Liver (tissue), 10 donors: ENCODE measurements at places on chromosomes 2 and 18. TPM values are rescaled to one million over a fixed set of nuclear protein-coding genes. Genes with fewer than 3 reads are reported as not detected.

LCT gene
- total RNA-seq: not detected

G6PC2 gene
- total RNA-seq: not detected

MAP3K19 gene
- not detected for total RNA-seq

CTLA4 gene
- 0.17 TPM for total RNA-seq

XDH gene
- 76.6 TPM for total RNA-seq

DNA sequence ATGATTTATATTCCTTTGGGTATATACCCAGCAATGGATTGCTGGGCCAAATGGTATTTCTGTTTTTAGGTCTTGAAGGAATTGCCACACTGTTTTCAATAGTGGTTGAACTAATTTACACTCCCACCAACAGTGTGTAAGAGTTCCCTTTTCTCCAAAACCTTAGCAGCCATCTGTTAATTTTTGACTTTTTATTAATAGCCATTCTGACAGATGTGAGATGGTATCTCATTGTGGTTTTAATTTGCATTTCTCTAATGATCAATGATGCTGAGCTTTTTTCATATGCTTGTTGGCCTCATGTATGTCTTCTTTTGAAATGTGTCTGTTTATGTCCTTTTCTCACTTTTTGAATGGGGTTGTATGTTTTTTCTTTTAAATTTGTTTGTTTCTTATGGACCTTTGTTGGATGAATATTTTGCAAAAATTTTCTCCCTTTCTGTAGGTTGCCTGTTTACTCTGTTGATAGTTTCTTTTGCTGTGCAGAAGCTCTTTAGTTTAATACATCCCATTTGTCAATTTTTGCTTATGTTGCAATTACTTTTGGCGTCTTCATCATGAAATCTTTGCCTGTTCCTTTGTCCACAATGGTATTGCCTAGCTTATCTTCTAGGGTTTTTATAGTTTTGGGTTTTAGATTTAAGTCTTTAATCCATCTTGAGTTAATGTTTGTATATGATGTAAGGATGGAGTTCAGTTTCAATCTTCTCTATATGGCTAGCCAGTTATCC, 119.7 kb upstream of the XIRP2 start:
- no peak overlapping the region for H3K27ac ChIP-seq
- H3K4me3 ChIP-seq: no peak overlapping the region
- no peaks in the 10 kb centered on the region for H3K27me3 ChIP-seq
- DNase-seq: no peak
- H3K4me1 ChIP-seq: no peaks in the 10 kb centered on the region

GRCh38 chr2:231483398-231484329, 19.4 kb upstream of the NCL start:
- H3K27me3 ChIP-seq: no peaks in the 10 kb centered on the region
- DNase-seq: peak; percentile 43
- no peaks in the 10 kb centered on the region for H3K36me3 ChIP-seq

DNA sequence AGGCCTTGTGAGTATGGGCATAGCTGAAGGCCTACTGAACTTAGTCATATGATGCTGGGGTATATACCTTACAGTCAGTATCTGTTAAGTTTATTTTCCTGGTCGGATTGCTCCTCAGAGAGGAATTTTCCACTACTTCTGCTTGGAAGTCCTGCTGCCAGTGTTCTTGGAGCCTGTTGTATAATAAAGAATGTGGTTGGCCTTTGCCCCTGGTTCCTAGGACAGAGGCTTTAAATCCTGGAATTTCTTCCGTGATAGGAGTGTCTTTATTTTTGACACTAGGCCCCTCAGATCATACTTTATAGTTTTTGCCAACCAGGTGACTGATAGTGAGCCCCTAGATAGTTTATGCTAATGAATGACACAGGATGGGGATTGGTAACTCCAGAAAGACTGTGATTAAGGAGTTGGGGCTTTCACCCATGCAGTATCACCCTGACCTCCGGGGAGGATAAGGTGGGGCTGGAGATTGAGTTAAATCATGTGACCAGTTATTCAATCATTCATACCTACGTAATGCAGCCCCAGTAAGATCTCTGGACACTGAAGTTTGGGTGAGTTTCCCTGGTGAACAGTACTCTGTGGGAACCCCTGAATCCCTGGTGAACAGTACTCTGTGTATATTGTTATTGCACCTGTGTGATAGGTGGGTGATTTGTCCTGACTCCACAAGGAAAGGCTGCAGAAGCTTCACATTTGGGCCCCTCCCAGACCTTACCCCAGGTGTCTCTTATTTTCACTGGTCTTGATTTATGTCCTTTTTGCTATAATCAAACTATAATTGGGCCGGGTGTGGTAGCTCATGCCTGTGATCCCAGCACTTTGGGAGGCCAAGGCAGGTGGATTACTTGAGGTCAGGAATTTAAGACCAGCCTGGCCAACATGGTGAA, 56.9 kb downstream of the COMMD1 start:
- no peak overlapping the region for H3K4me3 ChIP-seq
- DNase-seq: no peak
- no peak overlapping the region for H3K27ac ChIP-seq
- H3K4me1 ChIP-seq: peaks cover 1% of the 10 kb centered on the region

DNA sequence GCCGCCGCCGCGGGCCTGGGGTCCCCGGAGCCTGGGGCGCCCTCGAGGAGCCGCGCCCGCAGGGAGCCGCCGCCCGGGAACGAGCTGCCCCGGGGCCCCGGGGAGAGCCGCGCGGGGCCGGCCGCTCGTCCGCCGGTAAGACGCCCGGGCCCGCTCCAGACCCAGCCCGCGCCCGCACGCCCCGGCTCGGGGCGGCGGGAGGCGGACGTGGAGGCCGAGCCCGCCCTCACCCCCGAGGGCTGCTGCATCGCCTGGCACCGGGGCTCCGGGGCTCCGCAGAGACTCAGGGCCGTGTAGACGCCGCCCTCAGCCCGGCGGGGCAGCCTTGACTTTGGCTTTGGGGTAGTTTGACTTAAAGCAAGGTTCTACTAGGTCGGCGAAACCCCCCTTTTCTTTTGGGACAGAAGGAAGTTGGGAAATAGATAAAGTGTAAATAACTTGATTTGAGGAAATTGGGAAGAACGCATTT, 335 bp downstream of the ERFE start:
- H3K36me3 ChIP-seq: no peaks in the 10 kb centered on the region
- no peak overlapping the region for H3K4me3 ChIP-seq
- no peak overlapping the region for H3K27ac ChIP-seq
- no peaks in the 10 kb centered on the region for H3K4me1 ChIP-seq
- no peaks in the 10 kb centered on the region for H3K27me3 ChIP-seq
- no peak for DNase-seq

DNA sequence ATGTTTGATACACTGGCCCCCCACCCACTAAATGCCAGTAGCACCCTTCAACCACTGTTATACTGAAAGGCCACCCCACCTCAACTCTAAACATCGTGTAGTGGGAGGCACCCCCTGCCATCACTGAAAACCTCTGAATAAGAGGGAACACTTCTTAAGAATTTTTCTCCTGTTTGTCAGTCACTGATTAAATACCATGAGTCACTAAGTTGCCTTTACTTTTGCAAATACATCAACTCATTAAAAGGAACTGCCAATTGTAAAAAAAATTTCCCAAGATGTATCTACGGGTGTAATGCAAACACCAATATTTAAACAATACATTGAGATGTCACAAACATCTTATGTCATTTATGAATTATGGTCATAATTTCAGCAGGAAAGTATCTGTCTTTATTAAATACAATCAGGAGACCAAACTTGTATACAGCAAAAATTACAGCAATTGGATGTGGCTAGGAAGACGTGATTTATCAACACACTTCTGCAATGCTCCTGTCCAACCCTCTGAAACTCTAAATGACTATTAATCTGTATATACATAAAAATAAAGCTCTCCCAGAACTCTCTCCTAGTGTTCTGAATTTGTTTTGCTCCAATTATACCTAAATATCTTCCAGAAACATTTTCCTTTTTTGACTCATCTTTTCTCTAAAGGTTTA, 144.1 kb upstream of the STK17B start:
- H3K4me3 ChIP-seq: no peak overlapping the region
- H3K36me3 ChIP-seq: no peaks in the 10 kb centered on the region
- DNase-seq: no peak

DNA sequence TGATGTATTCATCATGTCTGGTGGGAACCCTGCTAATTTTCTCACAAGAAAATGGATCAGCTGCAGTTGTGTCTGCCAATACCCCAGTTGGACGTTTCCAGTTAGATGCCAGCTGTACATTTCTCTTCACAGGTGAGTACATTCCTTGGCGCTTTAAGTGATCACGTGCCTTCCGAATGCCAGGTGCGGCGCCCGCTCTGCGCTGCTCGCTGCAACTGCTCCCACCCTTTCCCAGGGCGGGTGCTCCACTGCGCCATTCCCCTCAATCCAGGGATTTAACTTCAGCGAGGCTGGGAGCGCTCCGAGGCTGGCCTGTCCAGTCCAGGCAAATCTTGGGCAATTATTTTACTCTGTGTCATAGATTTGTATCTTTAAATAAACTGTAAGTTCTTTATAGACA, 225.0 kb upstream of the RAB6C start:
- H3K4me1 ChIP-seq: no peaks in the 10 kb centered on the region
- H3K4me3 ChIP-seq: no peak overlapping the region
- no peaks in the 10 kb centered on the region for H3K36me3 ChIP-seq
- no peak overlapping the region for H3K27ac ChIP-seq

DNA sequence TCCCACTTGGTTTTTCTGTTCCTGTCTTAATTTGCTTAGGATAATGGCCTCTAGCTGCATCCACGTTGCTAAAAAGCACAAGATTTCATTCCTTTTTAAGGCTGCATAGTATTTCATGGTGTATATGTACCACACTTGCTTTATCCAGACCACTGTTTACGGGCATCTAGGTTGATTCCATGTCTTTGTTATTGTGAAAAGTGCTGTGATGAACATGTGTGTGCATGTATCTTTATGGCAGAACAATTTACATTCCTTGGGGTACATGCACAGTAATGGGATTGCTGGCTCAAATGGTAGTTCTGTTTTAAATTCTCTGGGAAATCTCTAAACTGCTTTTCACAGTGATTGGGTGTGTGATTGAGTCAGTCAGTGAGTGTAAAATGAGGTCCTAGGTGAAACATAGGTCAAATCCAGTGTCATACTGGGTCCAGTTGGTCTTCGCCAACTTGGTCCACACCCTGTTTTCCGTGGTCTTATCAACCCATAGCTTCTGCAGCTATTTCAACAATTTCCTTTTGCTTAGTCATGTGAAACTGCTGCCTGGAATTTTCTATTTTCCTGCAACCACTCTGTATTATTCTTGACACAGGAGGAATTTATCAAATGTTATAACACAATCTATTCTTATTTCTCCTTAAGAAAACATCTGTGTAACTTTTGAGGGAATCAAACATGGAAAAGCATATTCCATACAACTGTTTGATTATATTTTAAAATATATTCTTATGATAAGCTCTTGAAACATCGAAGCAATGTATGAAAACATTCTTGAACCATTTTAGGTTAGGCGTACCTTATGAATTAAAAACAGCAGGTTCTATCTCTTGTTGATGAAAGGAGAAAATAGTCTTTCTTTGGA, 82.9 kb downstream of the ADCYAP1 start:
- H3K27me3 ChIP-seq: no peaks in the 10 kb centered on the region
- DNase-seq: no peak

GRCh38 chr2:26654061-26654340, 12.8 kb upstream of the CIB4 start:
- no peaks in the 10 kb centered on the region for H3K4me1 ChIP-seq
- no peaks in the 10 kb centered on the region for H3K36me3 ChIP-seq
- H3K27ac ChIP-seq: no peak overlapping the region
- H3K4me3 ChIP-seq: no peak overlapping the region
- peaks cover 7% of the 10 kb centered on the region for H3K27me3 ChIP-seq

DNA sequence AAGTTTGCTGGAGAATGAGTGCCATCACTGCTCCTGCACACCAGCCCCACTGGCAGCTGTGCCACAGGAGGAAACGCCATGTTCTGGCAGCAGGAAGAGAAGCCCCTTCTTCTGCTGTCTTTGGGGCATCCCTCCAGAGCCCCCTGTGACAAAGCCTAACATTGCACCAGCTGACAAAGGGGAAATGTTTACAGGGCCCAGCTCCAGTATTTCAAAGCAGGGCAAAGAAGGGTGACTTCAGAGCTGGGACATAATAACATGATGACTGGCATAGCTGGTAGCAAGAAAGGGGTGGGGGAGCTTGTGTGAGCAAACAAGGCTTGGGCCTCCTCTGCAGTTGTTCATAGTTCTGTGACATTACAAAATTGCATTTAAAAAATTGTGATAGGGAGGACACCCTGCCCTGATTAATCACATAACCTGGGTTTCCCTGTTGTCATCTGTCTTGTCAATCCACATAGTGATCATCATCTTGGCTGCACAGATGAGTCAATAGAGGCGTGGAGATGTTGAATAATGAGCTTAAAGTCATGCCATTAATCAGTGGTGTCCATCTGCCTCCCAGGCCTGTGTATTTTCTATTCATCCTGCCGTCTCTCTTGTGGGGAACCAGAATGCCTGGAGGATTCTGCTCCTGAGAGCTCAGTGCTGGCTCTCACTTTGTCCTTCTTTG, 29.1 kb upstream of the PDIA6 start:
- H3K27ac ChIP-seq: no peak overlapping the region
- H3K27me3 ChIP-seq: no peaks in the 10 kb centered on the region
- no peaks in the 10 kb centered on the region for H3K36me3 ChIP-seq
- no peak overlapping the region for H3K4me3 ChIP-seq

GRCh38 chr18:68447286-68447685, 267.6 kb downstream of the TMX3 start:
- H3K36me3 ChIP-seq: no peaks in the 10 kb centered on the region
- H3K27me3 ChIP-seq: no peaks in the 10 kb centered on the region
- H3K4me1 ChIP-seq: no peaks in the 10 kb centered on the region
- DNase-seq: no peak
- no peak overlapping the region for H3K27ac ChIP-seq
